SK-MEL-5 (cell line): ENCODE measurements at places on chromosomes 2 and 18.

DNA sequence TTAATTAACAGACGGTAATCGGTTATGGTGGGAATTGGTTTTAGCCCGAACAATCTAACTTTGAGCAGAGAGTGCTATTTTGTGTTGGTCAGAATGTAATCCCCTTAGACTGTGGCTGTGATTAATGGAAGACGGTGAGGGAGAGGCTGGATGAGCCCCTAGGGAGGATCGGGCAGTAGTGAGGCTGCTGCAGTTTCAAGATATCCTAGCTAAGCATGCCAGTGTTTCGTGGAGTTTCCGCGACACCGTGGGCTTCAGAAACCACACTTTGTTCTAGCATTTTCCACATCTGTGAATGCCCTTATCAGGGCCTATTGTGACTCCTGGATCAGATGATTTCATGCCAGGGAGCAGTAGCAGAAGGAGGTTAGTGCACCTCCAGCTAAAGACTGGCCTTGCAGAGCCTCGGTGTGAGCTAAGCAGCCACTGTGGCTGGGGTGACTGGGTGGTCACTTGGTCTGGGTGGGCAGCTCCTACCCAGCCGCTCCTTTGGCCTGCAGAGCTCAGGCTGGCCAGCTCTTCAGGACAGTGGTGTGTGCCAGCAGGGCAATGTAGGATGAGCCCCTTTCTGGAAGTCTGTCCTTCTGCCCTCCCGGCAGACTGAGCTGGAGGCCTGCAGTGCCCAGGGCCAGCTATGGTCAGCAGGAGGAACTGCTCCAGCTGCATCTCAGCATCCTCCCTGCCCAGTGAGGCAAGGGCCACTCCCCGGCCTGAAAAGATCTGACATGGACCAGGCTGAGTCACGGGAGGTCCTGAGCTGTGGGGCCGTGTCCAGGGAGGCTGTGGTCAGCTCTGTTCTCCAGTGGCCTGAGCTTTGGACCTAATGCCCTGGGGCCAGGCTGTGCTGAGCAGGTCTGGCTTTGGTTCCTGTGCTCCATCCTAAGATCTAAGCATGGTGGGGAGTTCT lies 142.6 kb upstream of the GPC1 start:
- no peak for DNase-seq

- no peak for DNase-seq
Observed at GRCh38 chr18:56021809-56022195, 433.8 kb upstream of the TCF4 start.

DNA sequence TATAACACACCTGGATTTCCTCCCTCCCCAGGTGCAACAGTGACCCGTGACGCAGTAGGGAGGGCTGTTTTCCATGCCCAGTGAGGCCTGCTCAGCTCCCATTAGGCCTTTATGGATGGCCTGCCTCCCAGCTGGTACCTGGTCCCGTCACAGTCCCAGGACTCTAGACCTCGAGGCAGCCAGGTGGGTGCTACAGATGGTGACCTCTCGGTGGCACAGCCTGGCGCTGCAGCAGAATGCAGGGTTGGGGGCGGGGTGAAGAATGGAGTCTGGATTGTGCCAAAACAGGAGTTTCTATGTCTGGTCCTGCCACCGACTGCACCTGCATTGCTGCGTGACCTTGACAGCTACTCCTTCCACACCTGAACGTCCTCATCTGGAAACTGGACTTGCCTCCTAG lies 18.0 kb upstream of the YWHAQ start:
- DNase-seq, result no peak

GRCh38 chr2:216646116-216646515 lies 12.9 kb downstream of the IGFBP2 start:
- no peak for DNase-seq

DNA sequence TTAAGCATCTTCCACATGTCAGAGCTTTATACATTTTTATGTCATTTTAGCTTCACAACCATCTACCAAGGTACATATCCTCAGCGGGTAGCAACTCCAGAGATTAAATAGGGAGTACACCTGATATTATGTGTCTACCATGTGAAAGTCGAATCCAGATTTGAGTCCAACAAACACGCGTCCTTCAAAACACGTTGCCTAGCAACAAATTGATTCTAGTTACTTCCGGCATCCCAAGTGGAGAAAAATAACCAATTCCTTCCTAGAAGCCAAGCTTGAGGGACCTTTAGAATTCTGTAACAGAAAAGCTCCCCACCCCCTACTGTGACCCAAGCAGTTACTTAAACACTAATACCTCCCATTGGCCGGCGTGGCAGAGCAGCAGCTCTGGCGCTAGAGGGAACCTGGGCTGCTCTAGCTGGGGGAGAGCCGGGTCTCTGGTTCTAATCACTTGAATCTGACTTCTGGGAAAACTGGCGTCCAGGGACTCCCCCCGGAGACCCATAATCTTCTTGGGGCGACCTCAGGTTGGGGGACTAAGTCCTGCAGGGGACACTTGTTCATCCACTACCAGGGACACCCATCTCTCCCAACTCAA lies at the start of gene ERICH2:
TSS of gene ERICH2 (plus strand) at position 371 of the 598 bp plus-strand sequence. CDS start 304 bp downstream, outside the sequence.
- peak; percentile 70 for DNase-seq

DNA sequence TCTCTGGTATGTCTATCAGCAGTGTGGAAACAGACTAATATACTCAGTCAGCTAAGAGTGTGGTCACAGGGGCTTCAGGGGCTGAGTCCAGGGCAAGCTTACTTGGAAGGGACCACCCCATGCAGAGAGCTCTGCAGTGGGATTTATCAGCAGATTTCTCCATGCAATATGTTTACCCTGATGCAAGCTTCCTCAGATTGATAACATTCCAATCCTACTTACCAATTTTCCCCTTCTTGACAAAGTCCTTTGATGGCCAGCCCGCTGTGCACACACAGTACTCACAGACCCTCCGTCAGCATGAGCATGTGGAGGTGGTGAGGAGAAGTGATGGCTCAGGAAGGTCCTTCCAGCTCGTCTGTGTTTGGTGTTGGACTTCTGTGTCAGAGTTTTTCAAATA lies 51.8 kb downstream of the SH3RF3 start:
- DNase-seq, result no peak

DNA sequence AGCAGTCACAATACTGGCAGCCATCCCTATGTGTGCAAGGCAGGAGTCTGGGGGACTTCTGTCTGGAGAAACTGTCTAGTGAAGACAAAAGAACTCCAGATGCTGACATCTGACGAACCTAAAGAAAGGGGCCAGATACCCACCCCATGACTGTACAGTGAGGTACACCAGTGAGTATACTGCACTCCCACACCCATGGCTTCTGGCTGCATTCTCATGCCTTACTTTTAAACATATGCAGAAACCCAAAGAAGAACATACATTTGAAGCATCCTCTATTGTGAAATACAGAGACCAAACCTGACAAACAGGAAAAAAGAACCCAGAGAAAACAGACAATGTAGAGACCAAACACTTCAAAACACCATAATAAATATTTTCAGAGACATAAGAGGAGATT lies 102.2 kb downstream of the ACTR3 start:
- DNase-seq, result no peak

DNA sequence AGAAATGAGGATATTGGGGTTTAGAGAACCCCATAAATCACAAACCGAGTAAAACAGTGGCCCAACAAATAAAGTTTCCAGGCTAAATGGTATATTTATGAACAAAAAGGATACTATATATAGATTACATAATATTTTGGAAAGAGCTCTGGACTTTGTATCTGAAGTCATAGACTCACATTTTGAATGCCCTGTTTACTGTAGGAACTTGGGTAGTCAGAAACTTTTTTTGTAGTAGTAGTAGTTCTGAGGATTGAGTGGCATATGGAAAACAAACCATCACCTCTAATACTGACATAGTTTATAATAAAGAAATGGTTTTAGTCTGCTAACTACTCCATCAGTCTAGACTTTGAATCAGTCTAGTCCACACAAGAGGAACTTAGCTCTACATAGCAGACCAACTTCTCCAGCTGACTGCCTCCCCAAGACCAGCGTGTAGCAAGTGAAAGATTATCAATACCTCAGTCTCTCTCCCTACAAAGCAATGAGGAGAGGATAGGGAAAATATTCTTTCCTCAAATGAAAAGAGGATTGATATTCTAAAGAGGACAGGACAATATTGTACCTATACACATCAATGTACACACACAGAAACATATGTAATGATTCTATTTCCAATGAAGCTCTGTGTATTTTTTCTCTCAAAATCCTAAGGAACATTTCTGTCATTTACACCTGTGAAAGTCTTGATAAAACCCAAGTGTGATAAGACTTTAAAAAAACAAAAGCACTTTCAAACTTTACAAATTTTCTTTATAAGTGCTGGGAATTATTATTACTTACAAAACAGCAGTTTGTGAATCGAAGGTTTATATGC lies 184.9 kb upstream of the MAP2 start:
- no peak for DNase-seq

GRCh38 chr18:23547306-23547705 lies 39.0 kb downstream of the NPC1 start:
- no peak for DNase-seq

DNA sequence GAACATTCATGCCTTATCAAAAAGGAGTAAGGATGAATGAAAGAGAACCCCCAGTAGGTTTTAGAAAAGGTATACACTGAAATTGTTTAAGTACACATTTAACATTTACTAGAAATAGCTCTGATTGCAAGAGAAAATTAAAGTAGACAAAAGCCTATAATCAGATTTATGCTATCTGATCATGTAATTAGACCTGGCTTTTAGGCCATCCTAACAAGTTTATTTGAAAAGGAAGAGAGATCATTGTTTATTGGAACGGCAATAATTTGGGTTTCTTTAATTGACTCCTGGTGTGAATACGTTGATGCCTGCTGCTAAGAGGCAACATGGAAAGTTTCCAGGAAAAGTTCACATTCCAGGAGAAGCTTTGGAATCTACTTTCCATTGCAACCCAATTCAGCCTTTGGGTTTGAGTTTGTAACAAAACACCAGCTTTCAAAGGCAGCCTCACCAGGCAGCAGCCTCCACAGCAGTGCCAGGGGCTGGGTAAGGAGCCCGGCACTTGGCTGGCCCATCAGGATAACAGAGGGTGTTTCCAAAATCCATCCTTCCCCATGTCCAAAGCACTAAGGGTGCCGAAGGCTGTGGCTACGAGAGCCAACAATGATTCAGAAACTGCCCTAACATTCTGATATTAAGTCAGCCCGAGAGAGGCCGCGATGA lies 18.0 kb downstream of the FZD7 start:
- no peak for DNase-seq

DNA sequence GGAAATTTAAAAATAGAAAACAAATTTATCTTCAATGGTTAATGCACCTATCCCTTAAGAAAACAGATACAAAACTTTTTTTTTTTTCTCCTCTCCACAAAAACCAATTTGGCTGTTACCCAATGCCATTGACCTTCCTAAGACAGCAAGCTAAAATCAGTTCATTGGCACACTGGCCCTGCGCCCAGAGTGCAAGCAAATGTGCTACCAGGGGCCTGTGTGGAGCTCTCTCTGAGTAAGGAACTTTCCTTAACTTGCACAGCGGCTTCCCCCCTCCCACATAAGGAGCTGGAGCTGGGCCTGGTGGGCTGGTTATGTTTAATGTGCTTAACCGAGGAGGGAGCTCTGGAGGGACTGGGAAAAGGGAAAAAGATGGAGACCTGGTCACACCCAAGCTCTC lies 17.6 kb upstream of the POU3F3 start:
- DNase-seq, result no peak

- DNase-seq, result no peak
Observed at GRCh38 chr2:238638982-238639628, 208.8 kb upstream of the TWIST2 start.

GRCh38 chr2:239177908-239178307 lies 222.9 kb downstream of the HDAC4 start:
- DNase-seq, result no peak

- no peak for DNase-seq
Observed at GRCh38 chr2:140604096-140604495, 1526.7 kb downstream of the LRP1B start.

DNA sequence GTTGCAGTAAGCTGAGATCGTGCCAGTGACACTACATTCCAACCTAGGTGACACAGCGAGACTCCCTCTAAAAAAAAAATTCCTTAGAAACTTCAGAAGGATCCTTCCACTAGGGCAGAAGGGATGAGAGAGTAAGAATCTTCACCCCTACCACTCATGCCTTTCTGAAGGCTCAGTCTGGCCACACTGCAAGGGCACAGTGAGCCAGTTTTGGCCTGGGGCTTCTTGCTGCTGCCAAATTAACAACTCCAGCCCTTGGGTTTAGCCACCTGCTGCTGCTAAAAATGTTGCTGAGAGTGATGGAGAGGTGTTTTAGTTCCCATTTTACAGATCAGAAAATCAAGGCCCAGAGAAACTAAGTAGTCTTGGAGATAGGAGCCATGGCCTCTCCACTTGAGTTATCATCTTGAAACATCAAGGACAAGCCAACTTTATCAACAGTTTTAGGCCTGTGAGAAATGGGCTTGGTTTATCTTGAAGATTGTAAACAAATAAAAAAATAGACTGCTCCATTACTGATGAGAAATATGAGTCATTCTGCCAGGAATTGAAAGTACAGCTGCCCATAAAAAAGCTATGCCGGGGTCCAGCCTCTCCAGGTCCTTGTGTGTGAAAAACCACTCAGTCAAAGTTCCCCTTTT lies 31.9 kb upstream of the CASP8 start:
- no peak for DNase-seq

DNA sequence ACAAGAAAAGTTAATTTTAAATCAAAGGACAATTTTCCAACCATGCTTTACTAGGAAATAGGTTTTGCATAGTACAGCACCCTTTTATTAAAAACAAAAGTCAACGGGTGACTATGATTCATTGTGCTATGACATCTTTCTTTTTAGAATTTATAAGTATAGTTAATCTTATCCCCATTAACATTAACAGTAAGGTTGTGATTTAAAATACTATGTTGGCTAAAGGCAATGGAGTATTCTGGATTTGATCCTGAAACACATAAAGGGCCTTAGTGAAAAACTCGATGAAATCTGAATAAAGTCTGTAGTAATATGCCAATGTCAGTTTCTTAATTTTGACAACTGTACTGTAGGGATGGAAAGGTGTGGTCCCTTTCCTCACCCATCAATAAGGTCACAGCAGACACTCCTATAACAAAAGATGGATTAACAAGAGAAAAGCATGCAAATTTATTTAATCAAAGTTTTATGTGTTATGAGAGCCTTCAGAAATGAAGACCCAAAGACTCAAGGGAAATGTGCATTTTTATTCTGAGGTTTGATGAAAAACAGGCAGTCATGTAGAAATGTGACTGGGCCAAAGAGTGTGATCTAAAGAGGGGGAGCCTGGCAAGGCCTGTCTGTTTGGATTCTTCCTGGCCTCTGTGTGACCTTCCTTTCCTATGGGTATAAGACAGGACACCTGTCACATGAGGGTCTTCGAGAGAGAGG lies 731.4 kb downstream of the TSN start:
- no peak for DNase-seq
